ENCODE measurements at places on chromosomes 1 and 21.

- no peak for DNase-seq
Observed at GRCh38 chr1:247913786-247914185, 6.3 kb upstream of the OR2T8 start.

- no peak for DNase-seq
Observed at GRCh38 chr1:172966844-172967540, 83.7 kb downstream of the TNFSF18 start.

DNA sequence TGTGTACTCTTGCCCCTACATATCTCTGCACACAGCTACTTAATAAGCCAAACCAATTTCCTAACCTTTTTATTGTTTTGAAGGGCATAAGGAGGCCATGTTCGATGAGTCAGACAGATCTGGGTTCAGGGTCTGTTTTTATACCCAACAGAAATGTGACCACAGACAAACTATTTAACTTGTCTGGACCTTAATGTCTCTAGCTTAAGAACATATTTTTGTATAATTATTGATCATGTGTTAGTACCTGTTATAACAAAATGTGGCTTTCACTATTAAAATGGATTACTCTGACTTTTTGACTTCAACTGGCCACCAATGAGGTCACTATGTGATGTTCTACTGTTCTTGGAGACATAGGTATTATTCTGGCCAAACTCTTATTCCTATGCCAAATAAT, 507.8 kb upstream of the USP24 start:
- no peak for DNase-seq

DNA sequence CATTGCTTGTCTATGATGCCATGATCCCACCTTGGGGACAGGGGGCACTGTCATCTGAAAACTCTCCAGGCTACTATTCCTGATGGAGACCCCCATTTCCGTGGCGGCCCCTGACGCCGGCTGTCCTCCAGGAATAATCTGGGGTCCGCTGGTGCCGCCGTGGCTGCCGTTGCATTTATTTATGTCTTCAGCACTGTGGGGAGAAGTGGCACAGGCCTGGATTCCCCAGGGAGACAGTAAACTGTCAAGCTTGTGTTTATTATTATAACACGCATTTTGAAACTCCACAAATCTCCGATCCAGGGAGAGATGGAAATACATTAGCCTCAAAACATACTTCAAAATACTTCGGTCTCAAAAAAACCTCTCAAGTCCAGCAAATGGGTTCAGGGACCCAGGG, 126.9 kb upstream of the C1orf174 start:
- no peak for DNase-seq

DNA sequence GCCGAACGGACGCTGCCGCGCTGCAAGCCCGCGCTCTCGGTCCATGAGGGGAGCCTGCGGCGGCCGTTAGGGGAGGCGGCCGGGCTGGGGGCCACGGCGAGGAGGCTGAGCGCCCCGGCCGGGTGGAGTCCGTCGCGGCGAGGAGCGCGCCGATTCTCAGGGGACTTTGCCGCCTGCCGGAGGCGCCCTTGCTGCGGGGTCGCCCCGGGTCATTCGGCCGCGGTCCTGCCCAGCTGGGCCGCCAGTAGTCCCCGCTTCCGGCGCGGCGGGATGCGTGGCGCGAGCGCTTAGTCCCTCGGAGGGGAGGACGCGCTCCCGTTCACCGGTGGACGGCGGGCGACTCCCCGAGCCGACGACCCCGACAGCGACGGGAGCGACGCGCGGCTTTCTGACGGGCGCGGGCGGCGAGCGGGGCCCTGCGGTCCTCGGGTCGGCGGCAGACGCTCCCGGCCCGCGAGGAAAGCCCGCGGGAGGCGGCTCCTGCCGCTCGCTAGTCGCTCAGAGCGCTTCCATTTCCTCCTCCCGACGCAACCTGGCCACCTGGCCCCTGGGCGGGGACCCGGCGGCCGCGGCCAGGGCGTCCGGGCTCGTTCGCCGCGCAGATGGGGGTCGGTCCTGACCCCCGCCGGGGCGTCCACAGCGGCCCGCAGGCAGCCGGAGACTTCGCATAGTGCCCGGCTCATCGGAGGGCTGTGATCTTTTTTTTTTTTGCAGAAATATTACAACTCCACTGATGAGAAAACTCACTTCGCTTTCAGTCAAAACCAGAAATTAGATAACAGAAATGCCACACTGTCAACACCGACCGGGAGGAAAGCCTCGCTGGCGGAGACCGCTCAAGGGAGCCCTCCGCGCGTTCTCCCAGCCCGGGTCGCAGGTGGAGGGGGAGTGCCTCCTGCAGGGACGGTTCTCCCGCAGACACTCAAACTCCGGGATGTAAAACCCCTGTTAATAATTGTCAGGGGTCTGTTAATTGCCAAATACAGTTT, 641 bp upstream of the ZBTB21 start:
- DNase-seq: peak; percentile 34

DNA sequence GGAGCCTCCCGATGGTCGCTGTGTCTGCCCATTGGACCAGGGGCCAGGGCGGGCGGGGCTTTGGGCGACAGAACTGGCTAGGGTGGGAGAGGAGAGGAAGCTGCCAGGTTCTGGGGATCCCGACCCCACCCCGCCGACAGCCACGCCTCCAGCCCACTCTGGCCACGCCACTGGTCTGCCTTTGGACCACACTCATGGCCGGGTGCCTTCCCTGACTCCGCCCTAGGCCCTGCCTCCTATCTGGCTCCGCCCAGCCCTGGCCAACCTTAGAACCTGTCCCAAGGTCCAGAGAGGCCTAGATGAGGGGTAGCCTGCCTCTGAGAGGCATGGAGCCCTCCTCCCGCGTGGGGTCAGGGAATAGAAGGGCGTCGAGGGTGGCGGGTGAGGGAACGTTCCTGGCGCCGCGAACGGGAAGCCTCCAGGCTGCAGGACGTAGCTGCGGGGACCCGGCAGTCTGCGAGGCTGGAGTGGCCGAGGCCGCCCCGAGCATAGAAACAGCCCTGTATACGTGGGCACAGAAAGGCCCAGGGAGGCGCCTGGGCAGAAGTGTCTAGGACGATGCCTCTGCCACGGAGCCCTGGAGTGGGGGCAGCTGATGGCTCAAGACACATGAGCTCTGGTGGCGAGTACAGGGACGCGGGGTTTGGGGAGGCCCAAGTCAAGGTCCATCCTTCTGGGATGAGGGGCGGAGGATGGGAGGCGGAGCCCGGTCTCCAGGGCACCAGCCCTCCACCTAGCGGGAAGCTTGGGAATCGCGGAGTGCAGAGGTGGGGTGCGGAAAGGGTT, 11.5 kb upstream of the COL16A1 start:
- DNase-seq: no peak

GRCh38 chr21:46156378-46156645, 933 bp upstream of the FTCD start:
- DNase-seq: no peak

- DNase-seq: no peak
Observed at GRCh38 chr21:27648560-27648959, 681.7 kb upstream of the ADAMTS5 start.

DNA sequence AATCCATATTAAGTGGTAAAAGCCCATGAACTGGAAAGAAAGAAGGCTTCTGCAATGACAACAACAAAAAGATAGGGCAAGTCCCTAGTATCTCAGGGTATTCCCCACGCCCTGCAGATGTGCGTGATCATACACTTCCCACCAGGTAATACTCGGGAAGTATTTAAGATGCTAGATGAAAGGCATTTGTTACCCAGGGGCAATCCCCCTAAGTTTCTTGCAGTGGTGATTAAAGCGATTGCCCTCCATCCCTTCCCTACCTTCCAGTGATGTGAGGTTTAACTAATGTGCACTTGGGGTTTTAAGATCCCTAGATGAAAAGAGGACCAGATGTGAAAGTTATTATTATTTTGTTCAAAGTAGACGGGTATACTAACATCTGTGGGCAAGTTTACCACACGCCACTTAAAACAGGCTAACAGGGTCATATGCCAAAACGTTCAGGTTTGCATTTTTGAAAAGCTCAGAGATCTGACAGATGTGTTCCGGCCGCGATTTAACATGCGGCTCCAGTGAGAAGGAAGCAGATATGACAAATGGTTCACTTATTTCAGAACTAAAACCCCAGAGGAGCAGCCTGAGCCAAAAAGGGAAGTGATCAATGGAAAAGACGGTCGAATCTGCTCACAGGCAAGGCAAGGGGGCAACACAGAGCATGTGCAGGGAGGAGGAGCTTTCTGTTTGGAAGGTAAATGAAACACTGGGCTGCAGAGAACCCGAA, 17.4 kb downstream of the TIAM1 start:
- no peak for DNase-seq

DNA sequence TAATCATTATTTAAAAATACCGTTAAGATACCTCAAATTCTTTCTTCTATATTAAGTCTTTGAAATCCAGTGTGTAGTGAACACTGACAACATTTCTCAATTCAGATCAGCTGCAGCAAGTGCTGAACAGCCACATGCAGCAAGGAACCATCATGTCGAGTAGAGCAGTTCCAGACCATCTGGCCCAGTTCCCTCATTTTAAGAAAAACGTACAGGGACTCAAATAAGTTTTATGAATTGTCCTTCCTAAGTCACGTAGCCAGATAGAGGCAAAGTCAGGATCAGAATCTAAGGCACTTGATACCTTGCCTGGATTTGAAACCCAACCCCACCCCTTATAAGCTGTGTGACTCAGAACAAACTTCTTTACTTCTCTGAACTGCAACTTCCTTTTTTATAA, 132.4 kb downstream of the PROX1 start:
- DNase-seq: no peak

DNA sequence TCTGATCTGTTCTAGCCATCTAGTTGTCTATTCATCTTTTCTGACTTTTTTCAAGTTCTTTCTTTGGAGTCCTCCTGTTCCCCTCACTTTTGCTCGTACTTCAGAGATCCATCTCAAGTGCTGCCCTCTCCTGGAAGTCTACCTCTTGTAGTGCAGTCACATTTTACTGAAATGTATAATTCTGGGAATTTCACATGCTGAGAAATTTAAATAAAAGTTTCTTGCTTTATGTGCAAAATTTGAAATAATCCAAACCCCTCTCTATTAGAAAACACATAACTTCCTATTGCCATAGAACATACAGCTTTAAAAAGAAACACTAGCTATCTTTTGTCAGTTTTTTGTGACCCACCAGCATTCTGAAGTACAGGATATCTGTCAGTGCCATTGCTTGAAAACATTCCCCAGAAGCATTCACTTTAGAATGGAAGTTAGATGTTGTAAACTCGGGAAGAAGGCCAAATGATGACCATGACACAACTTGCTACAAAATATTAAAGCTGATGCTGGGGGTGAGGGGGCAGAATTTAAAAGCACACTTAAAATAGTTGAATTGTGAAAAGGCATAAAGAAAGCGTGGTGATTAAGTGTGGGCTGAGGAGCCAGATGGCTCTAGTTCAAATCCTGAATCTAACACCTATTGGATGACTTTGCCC, 22.0 kb downstream of the RLF start:
- DNase-seq: no peak

DNA sequence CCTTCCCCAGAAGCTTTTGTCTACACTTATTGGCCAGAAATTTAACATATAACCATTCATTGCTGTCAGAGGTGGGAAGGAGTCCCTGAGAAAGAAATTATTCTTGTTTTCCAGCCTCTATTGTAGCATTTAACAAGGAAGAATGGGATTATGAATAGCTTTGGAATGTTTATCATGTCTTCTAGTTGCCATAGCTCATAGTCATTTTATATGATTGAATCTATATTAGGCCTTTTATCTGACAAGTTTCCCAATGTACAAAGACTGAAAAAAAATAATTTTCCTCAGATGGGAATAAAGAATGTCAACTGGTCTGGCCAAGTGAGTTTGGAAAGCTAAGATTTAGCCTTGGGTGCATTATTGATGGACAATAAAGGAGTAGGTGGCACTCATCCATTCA, 28.3 kb downstream of the PTPRC start:
- DNase-seq: no peak

- DNase-seq: no peak
Observed at GRCh38 chr1:76125473-76126219, 51.1 kb downstream of the ST6GALNAC3 start.

- DNase-seq: no peak
Observed at GRCh38 chr1:61053712-61054600, 28.4 kb upstream of the NFIA start.

DNA sequence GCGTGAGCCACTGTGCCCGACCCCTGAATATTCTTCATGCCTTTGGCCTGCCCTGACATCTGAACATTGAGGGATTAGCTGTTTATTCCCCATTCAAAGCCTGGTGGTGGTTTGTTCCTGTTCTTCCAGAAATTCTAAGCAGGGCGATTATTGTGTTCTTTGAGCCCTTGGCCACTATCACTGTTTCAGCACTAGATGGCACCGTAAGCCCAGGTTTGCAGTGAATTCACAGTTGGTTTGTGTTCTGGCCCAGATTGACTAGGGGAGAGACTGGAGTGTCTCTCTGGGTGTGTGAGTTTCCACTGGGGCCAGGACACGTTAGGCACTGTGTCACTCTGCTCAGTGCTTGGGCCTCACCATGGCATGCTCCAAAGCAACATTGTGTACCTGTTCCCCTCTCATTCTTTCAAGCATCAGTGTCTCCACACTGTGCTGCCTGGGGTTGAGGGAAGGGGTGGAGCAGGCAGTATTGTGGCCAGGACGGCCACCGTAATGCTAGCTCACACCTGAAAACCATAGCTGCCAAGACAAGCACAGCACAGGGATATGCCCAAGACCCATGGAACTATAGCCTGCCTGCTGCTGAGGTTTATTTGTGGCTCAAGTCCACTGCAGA, 52.7 kb downstream of the PKN2 start:
- no peak for DNase-seq

All from activated CD4-positive, CD25-positive, alpha-beta regulatory T cell (primary cell).